Spinal cord (tissue), 10 donors: ENCODE measurements at places on chromosomes 13 and 19. TPM values are rescaled to one million over a fixed set of nuclear protein-coding genes. Genes with fewer than 3 reads are reported as not detected.
A peak's percentile ranks its signal among the peaks of the same experiment; 100 is the strongest.

DNA sequence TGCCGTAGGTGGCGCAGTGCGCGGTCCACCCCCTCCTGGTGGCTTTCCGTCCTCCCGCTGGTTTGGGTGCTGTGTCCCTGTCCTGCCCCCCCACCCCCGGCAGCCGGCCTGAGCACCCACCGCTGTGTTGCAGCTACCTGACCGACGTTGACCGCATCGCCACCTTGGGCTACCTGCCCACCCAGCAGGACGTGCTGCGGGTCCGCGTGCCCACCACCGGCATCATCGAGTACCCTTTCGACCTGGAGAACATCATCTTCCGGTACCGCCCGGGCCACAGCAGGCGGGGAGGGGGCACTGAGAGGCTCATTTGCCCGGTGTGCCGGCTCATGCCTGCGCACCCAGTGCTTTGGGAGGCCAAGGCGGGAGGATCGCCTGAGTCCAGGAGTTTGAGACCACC is 20.6 kb downstream of the GNA11 start:
- H3K36me3 ChIP-seq = peaks cover 99% of the 10 kb centered on the region
- no peaks in the 10 kb centered on the region for H3K4me1 ChIP-seq
- DNase-seq = no peak
- H3K27me3 ChIP-seq = no peaks in the 10 kb centered on the region
- H3K4me3 ChIP-seq = no peak overlapping the region

DNA sequence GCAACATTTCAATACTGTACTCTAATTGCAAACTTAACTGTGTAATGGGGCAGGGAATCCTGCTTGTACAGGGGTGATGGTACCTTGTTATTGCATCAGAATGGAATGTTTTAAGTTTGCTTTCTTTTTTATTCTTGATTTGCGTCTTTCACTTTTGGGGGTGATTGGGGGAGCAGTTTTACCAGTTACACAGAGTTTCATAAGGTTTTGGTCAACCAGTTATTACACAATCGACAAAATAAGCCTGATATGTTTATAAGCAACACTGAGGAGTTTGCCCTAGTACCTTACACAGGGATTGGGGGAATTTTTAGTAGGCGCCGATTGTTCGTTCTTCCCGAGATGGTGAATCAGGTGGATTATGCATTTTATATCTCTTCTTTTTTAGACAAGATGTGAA is 2.7 kb downstream of the KLF5 start:
- peak overlapping the region; percentile 53 for H3K4me3 ChIP-seq
- peak overlapping the region; percentile 10 for H3K27ac ChIP-seq

- no peaks in the 10 kb centered on the region for H3K27me3 ChIP-seq
- H3K27ac ChIP-seq = no peak overlapping the region
- H3K36me3 ChIP-seq = peaks cover 3% of the 10 kb centered on the region
- H3K4me1 ChIP-seq = no peaks in the 10 kb centered on the region
- no peak overlapping the region for H3K4me3 ChIP-seq
Observed at GRCh38 chr13:20491926-20492435, 33.7 kb downstream of the CRYL1 start.

GRCh38 chr19:35509861-35510625 is 3.4 kb downstream of the DMKN start:
- H3K36me3 ChIP-seq = no peaks in the 10 kb centered on the region
- H3K27ac ChIP-seq = no peak overlapping the region
- peak overlapping the region; percentile 4 for H3K4me3 ChIP-seq
- H3K27me3 ChIP-seq = peaks cover 64% of the 10 kb centered on the region

The MCF2L gene
- 46.3 TPM for total RNA-seq

The IL17D gene
- 30.2 TPM for total RNA-seq

The ZNF700 gene
- 22.2 TPM for total RNA-seq
